ENCODE measurements at places on chromosomes 2 and 18.

- DNase-seq: no peak
These were observed 132.7 kb upstream of the MEX3C start for GRCh38 chr18:51330148-51330547.

DNA sequence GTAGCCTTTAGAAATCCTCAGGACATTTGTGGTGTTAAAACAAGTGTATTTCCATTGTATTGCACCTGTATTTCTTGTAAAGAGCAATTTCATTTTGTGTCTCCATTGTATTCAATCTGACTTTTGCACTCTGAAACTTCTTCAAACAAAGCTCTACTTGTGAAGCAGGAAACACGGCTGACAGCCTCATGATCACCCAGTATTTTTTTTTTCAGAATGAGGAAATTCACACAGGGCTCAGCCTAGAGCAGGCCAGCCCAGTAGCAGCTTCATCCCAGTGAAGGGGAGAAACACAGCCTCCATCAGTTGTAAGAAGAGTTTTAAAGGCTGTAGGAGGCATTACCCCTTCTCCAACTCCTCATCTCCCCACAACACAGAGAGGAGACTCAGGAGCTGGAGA lies 175.9 kb upstream of the KLHL29 start:
- no peak for DNase-seq

GRCh38 chr2:161754379-161754778 lies 130.2 kb downstream of the SLC4A10 start:
- no peak for DNase-seq

DNA sequence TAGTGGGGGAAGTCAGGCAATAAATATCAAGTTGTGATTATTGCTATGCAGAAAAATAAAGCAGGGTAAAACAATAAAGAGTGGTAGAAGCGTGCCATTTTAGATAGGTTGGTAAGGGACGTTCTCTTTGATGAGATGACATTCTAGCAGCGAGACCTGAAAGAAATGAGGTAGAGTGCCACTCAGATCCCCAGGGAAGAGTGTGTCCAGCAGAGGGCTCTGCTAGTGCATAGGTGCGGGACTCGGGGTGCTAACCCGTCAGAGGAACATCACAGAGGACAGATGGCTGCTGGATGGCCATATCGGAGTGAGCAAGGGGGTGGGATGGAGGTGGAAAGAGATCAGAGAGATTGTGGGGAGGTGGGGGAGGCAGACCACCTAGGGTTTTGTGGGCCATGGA lies 16.3 kb upstream of the GTF2A1L start:
- peak; percentile 65 for DNase-seq

DNA sequence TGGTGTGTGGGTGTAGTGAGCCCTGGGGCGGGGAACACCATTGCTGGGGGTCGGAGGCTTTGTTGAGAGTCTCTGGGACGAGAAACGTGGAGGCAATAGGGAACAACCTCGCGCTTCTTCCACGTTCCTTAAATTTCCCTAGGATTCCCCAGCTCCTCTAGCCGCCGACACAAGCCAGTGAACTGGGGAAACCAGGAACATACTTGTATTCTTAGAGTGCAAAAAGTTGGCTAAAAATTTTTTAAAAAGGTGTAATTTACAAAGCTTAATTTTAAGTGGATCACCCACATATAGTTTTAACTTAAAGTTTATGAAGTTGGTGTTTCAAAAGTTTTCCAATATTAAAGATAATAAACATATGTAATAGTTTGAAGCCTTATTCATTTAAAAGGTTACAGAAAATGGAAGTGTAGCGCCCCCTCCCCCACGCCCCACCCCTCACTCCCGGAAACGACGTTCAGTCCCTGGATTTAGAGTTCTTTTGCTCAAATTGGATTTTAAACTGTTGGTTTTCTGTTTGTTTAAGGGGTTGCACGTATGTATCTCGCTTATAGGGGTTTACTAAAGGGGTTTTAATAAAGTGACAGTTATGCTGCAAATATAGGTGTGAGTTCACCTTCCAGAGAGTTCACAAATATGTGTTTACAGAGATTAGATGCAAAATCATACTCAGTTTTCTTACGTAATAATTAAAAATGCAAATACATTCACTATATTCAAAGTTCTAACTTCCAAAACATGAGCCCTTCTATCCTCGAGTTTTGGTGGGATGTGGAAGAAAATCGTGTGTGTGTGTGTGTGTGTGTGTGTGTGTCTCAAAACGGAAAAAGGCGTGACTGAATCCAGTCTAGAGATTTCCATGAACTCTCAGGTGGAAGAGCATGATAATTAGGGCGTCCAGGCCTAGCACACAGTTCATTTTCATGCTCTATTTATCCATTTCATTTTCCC lies 872 bp downstream of the DSG2 start:
- no peak for DNase-seq

- no peak for DNase-seq
These were observed 67.3 kb downstream of the ASB1 start for GRCh38 chr2:238493880-238494572.

DNA sequence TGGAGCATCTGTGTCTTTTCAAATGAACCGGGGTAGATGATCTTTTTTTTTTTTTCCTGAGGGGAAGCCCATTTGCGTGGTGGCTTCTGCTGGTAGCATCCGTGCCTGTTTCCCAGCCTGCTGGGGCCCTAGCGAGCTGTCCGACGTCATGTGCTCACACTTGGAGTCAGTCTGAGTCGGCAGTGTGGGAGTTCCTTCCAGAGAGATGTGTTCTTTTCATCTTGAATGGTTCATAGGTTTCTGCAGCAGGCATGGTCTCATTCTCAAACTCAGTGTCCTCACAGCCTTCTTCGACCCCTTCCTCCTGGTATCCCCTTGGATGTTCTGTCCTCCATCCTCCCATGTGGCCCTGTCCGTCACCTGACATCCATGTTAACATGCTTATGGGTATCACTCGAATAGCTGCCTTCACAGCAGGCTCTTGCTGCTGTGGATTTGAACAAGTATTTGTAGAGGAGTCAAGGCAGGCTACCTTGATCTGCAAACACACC lies 51.0 kb downstream of the LDLRAD4 start:
- no peak for DNase-seq

DNA sequence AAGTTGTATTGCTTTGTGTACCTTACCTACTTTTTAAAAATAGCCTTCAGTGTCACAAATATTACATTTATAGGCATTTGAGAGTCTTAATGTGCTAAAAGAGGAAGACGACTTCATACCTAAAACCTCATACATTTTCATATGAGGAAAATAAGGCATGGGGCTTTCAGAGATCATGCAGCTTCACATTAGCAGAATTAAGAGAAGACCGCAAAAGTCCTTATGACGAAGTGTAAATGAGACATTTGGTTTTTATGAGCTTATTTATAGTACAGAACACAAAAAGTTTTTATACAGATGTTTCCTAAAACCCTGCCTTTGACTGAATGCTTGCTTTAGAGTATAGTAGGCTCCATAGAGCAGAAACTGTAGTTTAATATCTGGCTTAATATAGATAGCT lies 10.1 kb upstream of the CCDC138 start:
- no peak for DNase-seq

DNA sequence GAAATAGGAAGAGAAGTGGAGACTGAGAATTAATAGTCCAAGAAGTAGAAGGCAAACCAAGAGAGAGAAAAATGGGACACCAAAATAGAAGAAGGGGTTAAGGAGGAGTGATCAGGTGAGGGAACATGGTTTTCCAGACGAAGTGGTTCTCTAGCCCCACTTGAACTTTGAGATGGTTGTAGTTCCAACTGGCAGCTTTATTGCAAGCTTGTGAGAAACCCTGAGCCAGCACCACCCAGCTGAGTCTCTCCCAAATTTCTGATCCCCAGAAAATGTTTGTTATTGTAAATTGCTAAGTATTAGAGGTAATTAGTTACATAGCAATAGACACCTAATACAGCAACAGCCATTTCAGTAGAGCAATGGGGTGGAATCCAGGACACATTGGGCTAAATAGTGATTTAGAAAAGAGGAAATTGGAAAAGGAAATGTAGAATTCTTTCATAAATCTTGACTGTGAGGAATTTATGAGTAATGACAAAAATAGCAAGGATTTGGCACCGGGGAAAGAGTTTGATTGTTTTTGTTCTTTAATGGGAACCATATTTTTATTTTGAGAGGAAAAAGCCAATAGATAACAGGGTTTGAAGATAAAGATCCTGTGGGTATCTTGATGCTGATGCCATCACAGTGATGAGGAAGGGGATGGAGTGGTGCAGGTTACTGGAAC lies 62.1 kb upstream of the XDH start:
- DNase-seq: no peak

- DNase-seq: peak; percentile 40
These were observed 489.9 kb downstream of the NYAP2 start for GRCh38 chr2:225889452-225889851.

GRCh38 chr2:45154606-45155155 lies 145.4 kb upstream of the SIX2 start:
- DNase-seq: no peak

DNA sequence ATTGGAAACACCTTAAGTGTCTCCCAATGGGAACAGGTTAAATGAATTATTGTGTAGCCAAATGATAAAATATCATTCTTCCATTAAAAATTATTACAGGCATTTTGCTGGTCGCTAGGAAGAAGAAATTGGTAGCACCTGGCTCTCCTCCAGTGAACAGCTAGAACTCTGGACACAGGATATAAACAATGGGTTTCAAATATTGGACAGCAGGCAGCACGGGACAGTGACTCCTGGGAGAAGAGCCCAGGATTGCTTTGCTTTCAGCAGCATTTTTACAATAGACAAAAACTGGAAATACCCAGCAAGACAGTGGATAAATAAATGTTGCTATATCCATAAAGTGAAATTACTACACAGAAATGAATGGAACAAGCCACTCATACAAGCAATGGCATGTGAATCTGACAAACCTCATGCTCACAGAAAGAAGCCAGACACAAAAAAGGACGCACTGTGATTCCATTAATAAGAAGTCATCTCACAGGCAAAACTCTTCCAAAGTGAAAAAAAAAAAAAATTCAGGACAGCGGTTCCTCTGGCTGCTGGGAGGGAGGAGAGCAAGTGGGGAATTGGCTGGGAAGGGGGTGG lies 50.5 kb downstream of the LAMA1 start:
- DNase-seq: no peak

GRCh38 chr18:13730481-13730880 lies 4.0 kb downstream of the RNMT start:
- DNase-seq: no peak

GRCh38 chr2:154400563-154401290 lies 297.8 kb upstream of the KCNJ3 start:
- no peak for DNase-seq

DNA sequence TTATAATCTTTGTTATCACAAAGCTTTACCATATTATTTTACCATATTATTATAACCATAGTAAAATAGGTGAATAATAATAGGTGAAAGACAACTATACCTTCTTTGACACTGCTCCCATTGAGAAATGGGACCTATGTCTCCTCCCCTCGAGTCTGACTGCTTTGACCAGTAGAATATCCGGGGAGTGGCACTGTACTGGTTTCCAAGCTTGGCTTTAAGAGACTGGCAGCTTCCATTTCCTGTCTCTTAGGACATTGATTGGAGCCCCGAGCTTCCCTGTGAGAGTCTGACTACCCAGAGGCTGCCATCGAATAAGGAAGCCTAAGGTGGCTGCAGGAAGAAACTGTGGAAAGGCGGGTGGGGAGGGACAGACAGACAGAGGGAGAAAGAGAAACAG lies 40.1 kb upstream of the PLEKHM3 start:
- no peak for DNase-seq

GRCh38 chr2:55869637-55870325 lies 53.8 kb downstream of the EFEMP1 start:
- no peak for DNase-seq

DNA sequence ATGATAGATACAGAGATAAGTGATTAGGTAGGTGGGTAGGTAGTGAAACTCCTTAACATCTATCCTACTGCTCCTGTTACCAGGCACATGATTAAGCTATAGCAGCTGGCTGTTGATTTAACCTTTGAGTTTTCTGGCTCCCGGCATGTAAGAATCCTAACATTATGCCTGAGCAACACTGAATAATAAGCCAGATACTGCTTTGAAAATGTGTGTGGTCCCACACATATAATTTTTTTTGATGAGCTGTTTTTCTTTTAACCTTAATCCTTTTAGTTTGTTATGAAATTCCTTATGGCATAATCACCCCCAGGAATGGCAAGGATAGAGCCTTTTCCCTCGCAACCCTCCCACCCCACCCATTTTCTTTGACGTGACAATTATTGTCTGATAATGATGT lies 104.2 kb upstream of the NEUROD1 start:
- DNase-seq: no peak

- no peak for DNase-seq
These were observed 131.3 kb downstream of the COMMD1 start for GRCh38 chr2:62036761-62037250.

Data from midbrain (tissue), 1 donor.